ENCODE measurements at places on chromosomes 2 and 18.
A peak's percentile ranks its signal among the peaks of the same experiment; 100 is the strongest.

DNA sequence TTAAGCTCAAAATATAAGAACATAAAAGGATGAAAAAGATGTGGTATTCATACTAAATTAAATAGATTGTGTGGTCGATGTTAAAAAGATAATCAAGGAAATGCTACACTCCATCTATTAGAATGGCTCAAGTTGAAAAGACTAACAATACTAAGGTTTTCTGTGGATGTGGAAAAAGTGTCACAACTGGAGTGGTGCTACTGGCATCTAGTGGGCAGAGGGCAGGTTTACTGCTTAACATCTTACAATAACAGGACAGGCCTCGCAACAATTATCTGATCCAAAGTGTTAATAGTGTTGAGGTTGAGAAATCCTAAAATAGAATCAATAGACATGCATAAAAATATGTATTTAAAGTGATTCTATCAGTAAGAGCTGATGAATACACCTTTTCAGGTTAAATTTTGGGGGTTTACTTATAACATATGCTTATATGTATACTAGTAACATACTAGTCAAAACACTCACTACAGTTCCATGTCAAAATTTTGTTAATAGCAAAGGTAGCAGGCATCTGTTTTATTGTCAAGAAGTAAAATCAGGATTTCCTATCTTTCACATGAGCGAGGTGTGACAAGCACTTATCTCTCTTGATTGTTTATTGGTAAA, 91.5 kb upstream of the TMEFF2 start:
- peak; percentile 68 for DNase-seq

DNA sequence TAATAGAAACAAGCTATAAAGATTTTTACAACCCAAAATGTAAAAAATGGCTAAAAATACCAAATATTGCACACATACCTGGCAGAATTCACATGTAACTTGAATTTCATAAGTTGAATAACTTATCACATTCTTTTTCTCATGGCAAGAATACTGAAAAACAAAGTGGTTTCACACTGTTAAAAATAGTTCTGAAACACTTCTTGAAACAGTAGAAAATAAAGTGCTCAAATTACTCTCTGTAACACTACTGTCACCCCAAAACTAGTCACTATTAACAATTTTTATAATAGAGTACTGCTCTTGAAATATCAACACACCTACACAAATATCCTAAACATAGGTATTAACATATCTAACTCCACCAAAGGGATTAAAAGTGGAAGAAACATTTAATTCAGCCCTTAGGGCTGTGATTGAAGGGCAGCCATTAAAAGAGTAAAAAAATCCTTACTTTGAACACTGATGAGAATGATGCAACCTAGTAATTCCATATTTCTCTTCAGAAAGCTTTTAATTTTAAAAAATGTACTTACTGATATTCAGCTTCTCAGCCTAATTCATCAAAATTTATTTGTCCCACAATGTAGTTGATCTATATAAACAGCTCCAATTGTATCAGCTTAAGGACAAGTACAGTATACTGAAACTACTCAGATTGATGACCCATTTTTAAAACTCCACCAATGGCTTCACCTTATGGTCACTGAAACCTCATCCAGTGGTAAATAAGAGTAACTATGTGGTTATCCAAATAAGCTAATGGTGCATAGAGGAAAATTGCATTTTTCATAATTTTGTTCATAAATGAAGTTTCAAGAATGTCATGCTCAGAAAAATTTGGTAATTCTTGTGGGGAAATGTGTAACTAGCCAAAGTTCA, 31.4 kb downstream of the ATF2 start:
- no peak for DNase-seq

DNA sequence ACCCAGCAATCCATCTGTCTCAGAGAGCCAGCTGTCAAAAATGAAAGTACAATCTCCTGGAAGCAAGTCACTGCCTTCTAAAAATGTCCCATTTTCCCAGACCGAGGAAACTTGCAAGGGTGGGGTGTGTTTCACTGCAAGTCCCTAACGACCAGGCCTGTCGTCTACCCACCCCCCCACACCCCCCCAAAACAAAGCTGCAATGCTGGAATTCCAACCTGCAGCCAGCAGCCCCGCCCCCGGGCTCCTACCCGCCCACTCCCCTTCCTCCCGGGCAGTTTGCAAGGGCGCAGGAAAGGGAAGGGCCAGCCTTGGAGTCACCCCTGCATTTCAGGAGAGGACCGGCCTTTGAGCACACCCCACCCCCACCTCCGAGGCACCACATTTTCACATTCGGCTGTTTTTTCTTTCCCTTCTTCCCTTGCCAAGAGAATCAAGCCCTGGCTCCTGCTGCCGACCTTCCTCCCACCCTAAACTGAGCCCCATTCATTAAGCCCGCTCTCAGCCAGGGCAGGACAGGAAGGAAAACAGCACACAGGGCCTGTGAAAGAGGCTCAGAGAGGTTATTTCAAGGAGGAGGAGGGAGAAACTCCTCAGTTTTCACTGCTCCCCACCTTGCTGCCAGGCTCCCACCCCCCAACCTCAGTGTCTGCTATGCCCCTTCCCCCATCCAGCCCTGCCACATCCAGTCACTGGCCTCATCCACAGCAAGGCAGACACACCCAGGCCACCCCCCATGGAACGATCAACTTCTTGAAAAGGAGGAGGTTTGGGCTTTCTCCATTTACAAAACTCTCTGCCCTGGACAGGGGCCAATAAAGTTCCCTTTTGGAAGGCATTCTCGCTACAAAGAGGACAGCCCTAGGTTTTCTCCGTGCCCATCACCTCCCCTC, 11.3 kb downstream of the SMAD7 start:
- DNase-seq = peak; percentile 75

- DNase-seq = peak; percentile 85
Observed at GRCh38 chr2:162890690-162891311, 52.2 kb upstream of the KCNH7 start.

GRCh38 chr2:102074152-102074783, 68.3 kb upstream of the IL1R1 start:
- no peak for DNase-seq

GRCh38 chr2:215511454-215512346, 75.8 kb upstream of the FN1 start:
- no peak for DNase-seq

All from GM23248 (cell line).